ENCODE measurements at places on chromosomes 7 and 10.

GRCh38 chr7:158996214-158997109 lies 140.1 kb downstream of the DYNC2I1 start:
- DNase-seq, result no peak

DNA sequence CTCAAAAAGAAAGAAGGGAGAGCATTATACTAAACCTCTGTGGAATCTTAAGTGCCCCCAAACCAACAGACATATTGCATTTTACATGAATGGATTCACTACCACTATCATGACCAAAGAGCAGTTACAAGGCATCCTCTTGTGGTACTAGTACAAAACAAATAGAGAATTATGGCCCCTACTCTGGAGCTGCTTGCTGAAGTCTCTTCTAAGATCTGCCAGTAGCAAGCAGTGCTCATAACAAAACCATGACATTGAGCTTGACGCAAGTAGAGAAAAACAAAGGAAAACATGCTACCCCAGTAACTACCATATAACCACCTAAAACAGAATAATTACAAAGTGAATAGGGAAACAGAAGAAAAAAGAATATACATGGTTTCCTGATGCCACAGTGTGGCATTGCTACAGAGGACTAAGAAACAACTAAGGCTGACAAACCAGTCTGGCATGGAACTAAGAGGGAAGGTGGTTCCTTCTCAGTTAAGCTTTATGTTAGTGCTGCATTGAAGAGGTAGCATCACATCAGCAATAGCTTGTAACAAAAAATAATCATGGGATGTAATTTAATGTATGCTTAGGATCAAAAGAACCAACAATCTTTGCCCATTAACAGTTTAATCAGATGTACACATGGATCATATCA lies 150.2 kb upstream of the AGR3 start:
- DNase-seq, result no peak

GRCh38 chr10:2944788-2945187 lies 122.6 kb upstream of the PFKP start:
- no peak for DNase-seq

DNA sequence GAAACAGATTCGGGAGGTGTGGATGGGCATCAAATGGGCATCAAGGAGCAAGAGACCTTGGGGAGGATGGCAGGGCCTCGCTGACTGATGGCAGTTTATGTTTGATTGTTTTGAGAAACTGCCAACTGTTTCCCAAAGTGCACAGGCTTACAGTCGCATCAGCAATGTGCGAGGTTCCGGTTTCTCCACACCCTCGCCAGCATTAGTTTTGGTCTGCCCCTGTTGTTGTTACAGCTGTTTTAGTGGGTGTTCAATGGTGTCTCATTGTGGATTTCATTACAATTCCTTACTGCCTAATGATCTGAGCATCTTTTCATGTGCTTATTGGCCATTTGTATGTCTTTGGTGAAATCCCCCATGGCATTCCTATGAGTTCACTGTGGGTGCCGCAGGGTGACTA lies 24.4 kb downstream of the AKR1E2 start:
- no peak for DNase-seq

GRCh38 chr10:124745673-124746072 lies 1.5 kb upstream of the FAM53B start:
- peak; percentile 71 for DNase-seq

DNA sequence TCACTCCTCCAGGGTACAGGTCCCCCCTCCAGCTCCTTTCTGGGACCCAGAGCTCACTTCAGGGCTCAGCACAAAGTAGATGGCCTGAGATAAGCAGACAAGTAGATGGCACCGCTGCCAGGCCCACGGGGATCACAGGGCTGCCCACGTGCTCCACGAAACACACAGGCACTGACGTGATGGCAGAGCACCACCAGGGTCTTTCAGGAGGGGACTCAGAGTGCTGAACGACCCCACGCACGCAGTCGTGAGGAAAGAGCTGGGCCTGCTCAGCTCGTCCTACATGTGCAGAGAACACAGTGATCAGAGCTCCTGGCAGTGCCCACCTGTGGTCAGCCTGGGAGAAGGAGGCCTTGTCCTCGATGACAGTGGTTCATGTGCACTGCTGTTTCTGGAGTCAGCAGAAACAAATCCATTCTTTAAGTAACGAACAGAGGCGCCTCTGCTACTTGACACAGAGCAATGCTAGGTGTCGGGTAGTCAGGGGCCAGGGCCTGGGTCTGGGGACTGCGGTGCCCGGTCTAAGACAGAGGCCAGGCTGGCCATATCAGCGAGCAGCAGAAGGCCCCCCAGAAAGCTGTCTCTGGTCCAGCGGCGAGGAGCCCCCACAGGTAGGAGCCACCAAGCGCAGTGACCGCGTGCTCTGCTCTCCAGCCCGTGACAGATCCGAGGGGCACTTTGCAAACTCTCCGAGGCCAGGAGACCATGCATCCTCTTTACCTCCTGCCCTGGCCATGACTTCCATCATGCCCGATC lies 129.8 kb upstream of the FAM20C start:
- no peak for DNase-seq

DNA sequence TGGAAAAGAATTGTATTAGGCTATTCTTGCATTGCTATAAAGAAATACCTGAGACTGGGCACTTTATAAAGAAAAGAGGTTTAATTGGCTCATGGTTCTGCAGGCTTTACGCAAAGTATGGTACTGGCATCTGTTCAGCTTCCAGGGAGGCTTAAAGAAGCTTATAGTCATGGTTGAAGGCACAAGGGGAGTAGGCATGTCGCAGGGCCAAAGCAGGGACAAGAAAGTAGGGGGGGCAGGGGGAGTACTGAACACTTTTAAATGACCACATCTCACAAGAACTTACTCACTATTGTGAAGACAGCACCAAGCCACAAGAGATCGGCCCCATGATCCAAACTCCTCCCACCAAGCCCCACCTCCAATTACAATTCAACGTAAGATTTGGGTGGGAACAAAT lies 152.5 kb upstream of the PHF14 start:
- no peak for DNase-seq

- peak; percentile 30 for DNase-seq
Measured at GRCh38 chr10:69908124-69908523, 106.4 kb downstream of the COL13A1 start.

GRCh38 chr7:47438411-47439029 lies 143.4 kb downstream of the TNS3 start:
- DNase-seq, result no peak

GRCh38 chr7:91946549-91946948 lies 5.9 kb downstream of the AKAP9 start:
- DNase-seq, result no peak

GRCh38 chr10:88181902-88182600 lies 318.6 kb downstream of the PTEN start:
- no peak for DNase-seq

GRCh38 chr10:13862546-13863233 lies 275.9 kb downstream of the PRPF18 start:
- DNase-seq, result no peak

DNA sequence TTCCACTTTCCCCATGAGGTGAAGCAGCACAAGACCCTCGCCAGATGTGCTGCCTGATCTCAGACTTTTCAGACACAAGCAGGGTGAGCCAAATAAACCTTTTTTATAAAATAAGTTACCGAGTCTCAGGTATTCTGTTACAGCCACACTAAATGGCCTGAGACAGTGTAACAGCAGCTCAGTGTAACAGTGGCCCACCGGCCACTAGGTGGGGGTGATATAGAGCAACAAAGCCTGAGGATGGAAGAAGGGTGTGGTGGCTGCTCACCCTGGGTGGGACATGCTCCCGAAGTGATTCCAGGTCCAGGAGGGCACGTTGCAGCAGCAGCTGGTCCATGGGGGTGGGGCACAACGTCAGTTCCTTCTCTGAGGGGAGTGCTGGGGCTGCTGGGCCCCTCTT lies 44.6 kb downstream of the BMS1 start:
- DNase-seq, result no peak
